ENCODE measurements at places on chromosomes 2 and 18.
A peak's percentile ranks its signal among the peaks of the same experiment; 100 is the strongest.

GRCh38 chr2:24457696-24458386, 33.2 kb upstream of the NCOA1 start:
- peak; percentile 80 for DNase-seq

DNA sequence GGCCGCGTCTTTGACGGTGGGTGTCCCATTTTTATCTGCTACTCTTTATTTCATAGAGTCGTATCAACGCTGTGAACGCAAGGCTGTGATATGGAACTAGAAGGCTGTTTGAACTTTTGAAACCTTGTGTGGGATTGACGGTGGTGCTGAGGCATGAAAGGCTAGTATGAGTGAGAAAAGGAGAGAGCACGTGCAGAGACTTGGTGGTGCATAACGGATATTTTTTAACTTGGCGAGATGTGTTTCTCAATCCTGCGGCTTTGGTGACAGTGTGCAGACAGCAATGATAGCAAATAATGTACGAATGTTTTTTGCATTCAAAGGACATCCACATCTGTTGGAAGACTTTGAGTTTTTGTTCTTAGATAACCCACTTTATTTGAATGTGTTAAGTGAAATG, 6.2 kb downstream of the HES6 start:
- no peak for DNase-seq

DNA sequence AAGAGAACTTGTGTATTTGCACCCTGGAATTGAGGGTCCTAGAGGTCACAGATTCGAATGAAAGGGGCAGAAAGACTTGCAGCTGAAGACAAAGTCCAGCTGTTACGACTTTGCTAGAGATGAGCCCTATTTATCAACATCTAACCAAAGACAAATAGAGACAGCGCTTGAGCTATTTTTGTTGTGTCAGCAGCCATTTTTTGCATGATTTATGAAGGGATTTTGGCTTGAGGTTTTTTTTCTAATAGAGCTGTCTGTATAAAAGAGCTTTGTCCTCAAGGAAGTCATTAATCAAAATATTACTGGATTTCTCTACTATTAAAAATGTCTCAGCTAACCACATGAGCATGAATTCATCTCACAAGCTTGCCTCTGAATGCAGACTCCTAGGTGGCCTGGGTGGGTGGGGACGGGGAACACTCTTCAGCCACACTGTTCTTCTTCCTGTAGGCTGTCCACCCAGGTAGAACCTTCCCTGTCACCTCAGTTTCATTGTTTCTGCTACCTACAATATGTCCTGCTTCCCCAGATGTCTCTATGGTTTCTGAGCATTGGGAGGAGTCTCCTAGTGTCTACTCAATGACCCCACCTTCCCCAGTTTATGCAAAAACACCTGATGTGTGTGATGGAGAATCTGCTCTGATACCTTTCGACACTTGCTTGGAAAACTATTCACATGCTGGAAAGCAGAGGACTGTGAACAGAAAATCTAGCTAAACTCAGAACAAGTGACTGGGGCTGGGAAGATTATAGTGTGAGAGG, 7.2 kb upstream of the CD226 start:
- DNase-seq: no peak

DNA sequence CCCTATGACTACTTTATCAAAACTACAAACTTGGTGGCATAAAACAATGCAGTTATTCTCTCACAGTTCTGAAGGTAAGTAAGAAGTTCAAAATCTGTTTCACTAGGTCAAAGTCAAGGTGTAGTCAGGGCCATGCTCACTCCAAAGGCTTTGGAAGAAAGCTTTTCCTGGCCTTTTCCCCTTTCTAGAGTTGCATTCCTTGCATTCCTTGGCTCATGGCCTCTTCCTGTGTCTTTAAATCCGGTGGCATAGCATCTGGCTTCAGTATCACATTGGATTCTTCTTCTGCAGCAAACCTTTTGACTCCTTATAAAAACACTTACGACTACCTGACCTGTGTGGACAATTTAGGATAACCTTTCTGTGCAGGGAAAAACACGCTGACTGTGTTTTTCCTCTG, 543.5 kb upstream of the HNMT start:
- no peak for DNase-seq

GRCh38 chr2:241892299-241893137, 23.0 kb downstream of the RTP5 start:
- peak; percentile 53 for DNase-seq

- DNase-seq: no peak
Observed at GRCh38 chr2:189018631-189019030, 44.5 kb downstream of the COL3A1 start.

DNA sequence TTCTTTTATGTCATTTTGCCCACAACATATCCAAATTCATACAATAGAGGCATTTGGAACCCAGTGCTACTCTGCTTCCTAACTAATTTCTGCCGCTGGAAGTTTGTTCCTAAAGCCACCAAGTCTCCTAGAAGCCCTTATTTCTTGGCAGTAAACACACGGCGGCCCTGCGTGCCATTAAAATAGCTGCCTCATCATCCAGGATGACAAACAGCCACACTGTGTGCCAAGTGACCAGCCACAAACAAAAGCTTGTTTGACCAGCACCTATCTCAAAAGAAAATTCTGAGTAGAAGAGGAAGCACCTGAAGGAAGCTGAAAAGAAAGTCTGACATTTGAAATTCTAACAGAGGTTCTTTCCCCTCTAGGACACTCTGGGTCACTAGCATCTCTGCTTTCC, 64.2 kb downstream of the BCL11A start:
- no peak for DNase-seq

DNA sequence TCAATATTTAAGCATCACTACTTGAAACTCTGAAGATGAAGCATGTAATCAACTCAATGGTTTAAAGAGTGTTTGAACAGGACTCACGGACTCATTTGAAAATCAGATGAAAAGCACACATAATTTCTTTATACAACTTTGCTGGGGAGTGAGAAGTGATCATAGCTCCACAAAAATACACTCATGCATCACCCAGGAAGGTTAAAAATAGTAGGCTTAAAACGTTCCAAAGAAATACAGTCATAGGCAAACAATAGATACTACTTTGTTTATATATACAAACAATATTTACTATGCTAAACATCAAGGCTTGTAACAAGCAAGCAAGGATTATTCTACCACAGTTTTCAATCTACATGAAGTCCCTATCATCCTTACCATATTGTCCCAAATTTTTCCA, 11.6 kb downstream of the HNRNPLL start:
- DNase-seq: no peak

DNA sequence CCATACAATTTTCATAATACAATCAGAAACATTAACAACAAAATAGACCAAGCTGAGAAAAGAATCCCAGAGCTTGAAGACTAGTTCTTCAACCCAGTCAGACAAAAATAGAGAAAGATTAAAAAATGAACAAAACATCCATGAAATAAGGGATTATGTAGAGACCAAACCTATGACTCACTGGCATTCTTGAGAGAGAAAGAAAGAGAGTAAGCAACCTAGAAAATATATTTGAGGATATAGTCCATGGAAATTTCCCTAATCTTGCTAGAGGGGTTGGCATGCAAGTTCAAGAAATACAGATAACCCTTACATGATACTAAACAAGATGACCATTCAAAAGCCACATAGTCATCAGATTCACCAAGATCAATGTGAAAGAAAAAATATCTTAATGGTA, 281.7 kb downstream of the CCDC85A start:
- DNase-seq: no peak

- DNase-seq: peak; percentile 94
Observed at GRCh38 chr2:229922449-229923386, at the start of gene FBXO36. FBXO36 (plus strand) TSS chr2:229922503; CDS start chr2:229922514, 11 bp downstream.

- no peak for DNase-seq
Observed at GRCh38 chr18:74793746-74794145, 196.1 kb downstream of the ZNF407 start.

GRCh38 chr2:176137906-176138305, 8.4 kb downstream of the HOXD8 start:
- DNase-seq: no peak

DNA sequence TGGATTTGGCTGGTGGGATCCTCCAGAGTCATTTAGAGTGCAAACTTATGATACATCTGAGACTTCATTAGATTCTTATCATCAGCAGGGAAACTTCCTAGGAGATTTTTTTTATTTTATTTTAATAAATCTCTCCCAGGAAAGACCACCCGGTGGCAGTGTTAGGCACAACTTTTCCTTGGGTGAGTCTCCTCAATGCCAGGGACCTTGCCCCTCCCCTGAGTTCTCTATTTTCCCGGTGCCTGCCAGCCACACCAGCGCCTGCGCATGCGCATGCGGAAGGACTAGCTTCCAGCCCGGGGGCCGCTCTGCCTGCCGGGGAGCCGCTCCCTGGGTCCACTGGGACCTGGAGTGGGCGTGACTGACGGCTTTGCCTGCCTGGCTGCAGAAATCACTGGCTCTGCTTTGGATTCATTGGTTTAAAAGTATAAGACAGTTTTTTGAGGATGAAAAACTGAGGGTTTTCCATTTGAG, 86.6 kb downstream of the TMEM182 start:
- DNase-seq: peak; percentile 76

DNA sequence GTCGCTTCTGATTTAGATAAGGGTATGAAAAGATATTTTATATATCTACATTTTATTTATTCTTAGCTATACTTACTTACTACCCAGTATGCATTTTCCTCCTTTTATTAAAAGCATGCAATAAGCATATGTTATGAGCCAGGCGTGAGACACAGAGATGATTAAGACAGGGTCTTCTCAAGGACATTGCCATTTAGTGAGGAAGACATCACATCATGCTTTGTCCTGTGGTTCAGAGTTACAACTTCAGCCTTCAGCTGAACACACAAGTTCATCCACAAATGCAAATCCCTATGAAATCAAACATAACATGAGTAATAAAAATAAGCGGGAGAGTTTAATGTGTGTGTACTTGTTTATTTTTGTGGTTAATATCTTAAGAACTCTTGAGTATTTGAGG, 30.2 kb downstream of the GRHL1 start:
- DNase-seq: no peak

GRCh38 chr2:131801210-131801744, 273.6 kb downstream of the CCDC74A start:
- DNase-seq: no peak

DNA sequence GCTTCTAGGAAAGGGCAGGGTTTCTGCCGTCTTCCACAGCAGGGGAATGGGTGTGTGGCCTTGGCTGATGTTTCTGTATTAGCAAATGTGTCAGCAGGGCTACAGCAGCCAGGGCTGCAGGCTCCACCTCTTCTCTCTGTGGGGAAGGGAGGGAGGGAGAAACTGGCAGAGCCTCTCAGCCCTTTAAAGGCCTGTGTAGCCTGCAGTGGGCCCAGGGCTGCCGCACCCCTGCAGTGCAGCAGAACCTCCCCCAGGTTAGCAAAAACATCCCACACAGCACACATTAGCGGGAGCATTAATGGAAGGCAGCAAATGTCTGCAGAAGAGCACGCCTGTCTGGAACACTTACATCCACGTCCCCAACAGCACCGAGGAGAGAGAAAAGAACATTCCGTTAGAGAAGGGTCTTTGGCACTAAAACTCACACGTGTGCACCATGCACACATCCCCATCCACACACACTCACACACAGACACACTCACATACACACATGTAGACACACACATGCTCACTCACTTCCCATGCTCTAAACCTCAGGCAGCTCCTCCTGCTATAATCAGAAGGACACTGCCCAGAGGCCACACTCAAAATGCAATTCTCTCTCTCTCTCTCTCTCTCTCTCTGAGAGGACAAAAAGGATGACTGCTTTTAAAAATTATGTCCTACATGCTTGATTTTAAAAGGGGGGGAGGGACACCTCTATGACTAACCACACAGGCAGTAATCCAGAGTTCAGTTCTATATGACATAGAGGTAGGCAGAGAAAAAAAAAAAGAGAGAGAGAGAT, 24.1 kb downstream of the MRPL35 start:
- no peak for DNase-seq

- DNase-seq: no peak
Observed at GRCh38 chr2:36951574-36951973, 14.8 kb downstream of the STRN start.

- DNase-seq: no peak
Observed at GRCh38 chr2:60213865-60214625, 339.4 kb downstream of the BCL11A start.

DNA sequence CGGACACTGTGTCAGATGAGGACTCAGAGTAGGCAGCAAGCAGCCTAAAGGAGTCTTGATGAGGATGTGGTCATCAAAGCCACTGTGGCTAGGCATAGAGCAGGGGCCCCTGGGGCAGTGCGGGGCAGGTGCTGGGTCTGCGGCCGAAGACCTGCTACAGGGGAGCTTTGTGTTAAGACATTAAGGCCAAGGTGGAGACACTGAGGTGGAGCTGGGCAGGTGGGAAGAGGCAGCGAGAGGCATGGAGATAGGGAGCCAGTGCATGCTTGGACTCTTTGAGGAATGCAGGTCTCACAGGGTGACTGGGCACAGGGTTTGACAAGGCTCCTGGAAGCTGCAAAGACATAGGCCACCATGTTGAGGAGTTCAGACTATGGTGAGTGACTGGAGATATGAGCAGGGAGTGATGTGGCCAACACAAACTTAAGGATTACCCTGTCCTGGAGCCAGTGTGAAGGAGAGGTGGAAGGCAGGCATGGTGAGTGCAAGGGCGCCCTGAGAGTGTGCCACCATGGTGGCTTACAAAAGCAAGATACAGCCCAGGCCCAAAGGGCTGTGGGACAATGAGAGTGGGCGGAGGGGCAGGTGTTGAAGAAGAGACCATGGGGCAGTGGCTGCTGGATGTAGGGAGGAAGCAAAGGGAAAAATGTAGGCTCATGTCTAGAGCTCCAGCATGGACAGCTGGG, 450.9 kb upstream of the HS6ST1 start:
- DNase-seq: no peak

GRCh38 chr2:179788104-179788503, 73.3 kb downstream of the ZNF385B start:
- DNase-seq: peak; percentile 27

DNA sequence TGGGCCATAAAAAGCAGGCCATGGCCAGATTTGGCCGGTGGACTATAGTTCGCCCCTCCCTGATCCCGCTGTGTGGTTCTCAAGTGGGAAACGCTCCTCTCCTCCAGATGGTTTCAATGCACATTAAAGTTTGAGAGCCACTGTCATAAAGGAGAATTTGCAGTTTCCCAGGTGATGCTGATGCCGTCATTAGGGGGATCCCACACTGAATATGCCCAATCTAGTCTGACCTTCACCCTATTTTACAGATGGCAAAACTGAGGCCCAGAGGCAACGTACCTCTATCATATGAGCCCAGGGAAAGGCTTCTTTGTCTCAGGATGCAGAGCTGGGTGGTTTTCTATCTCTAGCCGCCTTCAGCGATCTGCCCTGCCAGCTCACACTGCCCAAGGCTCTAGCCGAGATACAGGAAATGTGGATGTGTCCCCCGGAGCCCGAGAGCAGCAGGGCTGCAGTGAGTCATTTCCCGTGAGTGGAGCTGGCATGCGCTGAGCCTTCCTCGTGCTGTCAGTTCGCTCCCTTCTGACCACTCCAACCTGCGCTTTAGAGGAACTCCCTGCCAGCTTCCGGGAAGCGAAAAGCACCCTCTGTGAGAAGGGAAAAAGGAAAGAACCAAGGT, 116.2 kb downstream of the SMAD7 start:
- peak; percentile 82 for DNase-seq

- no peak for DNase-seq
Observed at GRCh38 chr2:236333417-236334121, 69.4 kb upstream of the ASB18 start.

GRCh38 chr2:32258242-32258641, 6.4 kb downstream of the NLRC4 start:
- DNase-seq: no peak

- DNase-seq: peak; percentile 64
Observed at GRCh38 chr18:57353940-57354461, 1.6 kb downstream of the ST8SIA3 start.

Measured in hematopoietic multipotent progenitor cell treated with erythropoietin and hydrocortisone succinate and interleukin-3 and kit ligand, for 6 days (in vitro differentiated cells).